ENCODE measurements at places on chromosomes 4 and X. TPM values are rescaled to one million over a fixed set of nuclear protein-coding genes. Genes with fewer than 3 reads are reported as not detected.

- no peak for DNase-seq
Observed at GRCh38 chrX:100048156-100048555, 361.9 kb downstream of the PCDH19 start.

The BCOR gene
- polyA plus RNA-seq = 14.2 TPM

DNA sequence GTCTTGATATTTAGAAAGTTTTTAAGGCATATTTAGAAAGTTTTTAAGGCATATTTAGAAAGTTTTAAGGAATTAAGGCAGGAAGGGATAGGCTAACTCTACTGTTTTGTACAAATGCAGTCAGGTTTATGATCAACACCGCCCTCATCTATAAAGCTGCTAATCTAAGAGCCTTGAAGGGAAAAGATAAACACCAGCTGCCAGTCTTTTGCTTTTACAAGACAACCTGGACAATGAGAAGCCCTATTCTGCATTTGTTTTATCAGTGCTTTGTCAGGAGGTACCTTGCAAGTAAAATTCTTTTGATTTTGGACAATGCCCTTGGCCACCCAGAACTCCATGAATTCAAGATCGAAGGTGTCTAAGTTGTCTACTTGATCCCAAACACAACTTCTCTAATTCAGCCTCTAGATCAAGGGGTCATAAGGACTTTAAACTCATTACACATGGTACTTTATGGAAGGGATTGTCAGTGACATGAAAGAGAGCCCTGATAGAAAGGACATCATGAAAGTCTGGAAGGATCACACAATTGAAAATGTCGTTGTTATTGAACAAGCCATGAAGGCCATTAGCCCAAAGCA is 39.8 kb downstream of the IL15 start:
- no peak for DNase-seq

DNA sequence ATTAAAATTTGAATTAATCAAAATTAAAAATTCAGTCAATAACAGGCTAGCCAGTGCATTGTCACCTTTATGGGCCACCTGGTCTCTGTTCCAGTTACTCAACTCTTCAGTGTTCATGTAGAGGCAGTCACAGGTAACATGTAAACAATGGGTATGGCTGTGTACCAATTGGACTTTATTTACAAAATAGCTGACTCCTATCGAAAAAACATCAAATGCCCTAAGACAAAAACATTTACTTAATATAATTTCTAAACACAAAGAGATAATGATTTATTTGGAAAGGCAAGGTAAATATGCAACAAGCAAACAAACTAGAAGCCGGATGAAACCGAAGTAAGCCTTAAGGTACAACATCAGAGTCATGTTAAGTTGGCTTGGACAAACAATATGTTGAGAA is 8.8 kb downstream of the TMEM150C start:
- DNase-seq = no peak

- DNase-seq = no peak
Observed at GRCh38 chr4:153518637-153519389, 52.7 kb downstream of the TMEM131L start.

GRCh38 chrX:104707572-104707971 is 141.6 kb downstream of the IL1RAPL2 start:
- no peak for DNase-seq

DNA sequence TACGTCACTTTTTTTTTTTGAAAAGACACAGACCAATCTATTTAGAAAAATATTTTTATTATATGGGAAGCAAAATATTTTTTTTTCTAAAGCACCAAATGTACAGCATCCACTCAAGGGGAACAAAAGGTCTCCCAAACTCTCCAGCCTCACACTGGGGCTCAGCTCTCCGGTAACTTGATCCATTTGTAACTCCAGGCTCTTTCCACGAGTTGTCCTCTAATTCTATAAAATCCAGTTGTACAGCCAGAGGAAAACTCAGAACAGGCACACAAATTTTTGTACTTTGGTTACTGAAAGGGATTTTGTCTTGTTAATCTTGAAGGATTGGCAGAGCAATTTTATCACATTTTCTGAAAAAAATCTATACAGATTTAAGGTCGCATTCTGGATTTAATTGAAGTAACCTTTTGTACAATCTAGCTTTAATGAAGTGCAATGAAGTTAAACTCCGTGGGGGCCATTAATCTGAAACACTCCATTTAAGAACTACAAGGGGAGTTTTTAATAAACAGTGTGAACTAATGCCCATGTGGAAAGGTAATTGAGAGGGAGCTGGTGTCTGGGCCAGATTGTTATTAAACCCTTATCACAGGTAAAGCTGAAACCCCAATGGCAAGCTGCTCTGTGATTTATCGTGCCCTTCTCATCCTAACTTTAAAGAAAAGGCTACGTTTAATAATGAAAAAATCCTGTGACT is 161.2 kb upstream of the FRG1 start:
- no peak for DNase-seq

- no peak for DNase-seq
Observed at GRCh38 chr4:152087335-152087734, 326.5 kb upstream of the GATB start.
